ENCODE measurements at places on chromosomes 5 and 9. TPM values are rescaled to one million over a fixed set of nuclear protein-coding genes. Genes with fewer than 3 reads are reported as not detected.

C9orf72 gene
- total RNA-seq, result 14.8 TPM

FCHO2 gene
- 14.8 TPM for total RNA-seq

NTRK2 gene
- 1.1 TPM for total RNA-seq

PCDHGA11 gene
- total RNA-seq, result 1.3 TPM

SETX gene
- 22.3 TPM for total RNA-seq

SLC6A3 gene
- total RNA-seq, result not detected

C5orf34 gene
- total RNA-seq, result not detected

GGTA1 gene
- total RNA-seq, result 3.9 TPM

- no peaks in the 10 kb centered on the region for H3K4me1 ChIP-seq
- no peak for DNase-seq
- H3K27me3 ChIP-seq, result no peaks in the 10 kb centered on the region
- no peak overlapping the region for H3K4me3 ChIP-seq
- H3K36me3 ChIP-seq, result no peaks in the 10 kb centered on the region
- H3K27ac ChIP-seq, result no peak overlapping the region
Observed at GRCh38 chr9:122453677-122454135, 24.0 kb downstream of the OR1J1 start.

DNA sequence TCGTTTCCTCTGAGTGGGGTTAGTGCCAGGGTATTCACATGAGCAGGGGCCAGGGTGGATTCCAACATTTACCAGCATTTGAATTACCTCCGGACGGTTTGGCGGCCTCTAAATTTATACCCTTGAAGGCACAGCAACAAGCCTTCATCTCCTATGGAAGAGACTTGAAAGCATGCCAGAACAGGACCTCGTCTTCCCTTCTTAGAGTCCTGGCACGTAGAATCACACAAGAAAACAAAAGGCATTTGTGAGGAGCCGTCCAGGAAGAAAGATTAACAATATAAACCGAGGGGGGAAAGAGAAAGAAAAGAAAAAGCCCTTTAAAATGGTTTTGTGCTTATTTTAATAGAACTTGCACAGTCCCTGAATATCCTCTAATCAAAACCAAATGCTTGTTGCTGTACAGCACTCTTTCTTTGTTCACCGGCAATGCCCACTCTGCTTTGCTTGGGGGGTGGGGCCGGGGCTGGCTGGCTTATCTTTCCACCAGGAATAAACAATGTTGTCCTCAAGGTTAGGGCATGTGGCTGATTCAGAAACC lies 575.8 kb upstream of the ZNF462 start:
- H3K27me3 ChIP-seq, result no peaks in the 10 kb centered on the region
- H3K36me3 ChIP-seq, result no peaks in the 10 kb centered on the region
- no peaks in the 10 kb centered on the region for H3K4me1 ChIP-seq
- DNase-seq, result no peak
- H3K27ac ChIP-seq, result no peak overlapping the region
- peak overlapping the region; percentile 17 for H3K4me3 ChIP-seq

DNA sequence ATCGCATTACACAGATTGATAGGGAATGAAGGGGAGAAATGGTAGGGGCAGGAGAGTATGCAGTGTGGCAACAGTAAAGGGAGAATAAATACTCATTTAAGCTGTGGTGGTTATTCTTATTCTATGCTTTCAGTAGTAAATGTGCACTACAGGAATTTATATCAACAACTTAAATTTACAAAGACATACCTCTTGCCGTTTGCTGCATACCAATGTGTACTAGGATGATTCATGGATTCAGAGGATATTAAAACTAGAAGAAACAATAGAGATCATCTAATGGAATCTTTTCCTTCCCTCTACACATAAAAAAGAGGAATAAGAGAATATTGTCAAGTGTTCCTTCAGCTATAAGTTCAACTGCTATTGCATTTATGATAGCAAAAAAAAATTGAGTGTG lies 103.3 kb upstream of the RASA1 start:
- no peak overlapping the region for H3K27ac ChIP-seq
- H3K4me3 ChIP-seq, result no peak overlapping the region
- no peak for DNase-seq
- H3K27me3 ChIP-seq, result no peaks in the 10 kb centered on the region

DNA sequence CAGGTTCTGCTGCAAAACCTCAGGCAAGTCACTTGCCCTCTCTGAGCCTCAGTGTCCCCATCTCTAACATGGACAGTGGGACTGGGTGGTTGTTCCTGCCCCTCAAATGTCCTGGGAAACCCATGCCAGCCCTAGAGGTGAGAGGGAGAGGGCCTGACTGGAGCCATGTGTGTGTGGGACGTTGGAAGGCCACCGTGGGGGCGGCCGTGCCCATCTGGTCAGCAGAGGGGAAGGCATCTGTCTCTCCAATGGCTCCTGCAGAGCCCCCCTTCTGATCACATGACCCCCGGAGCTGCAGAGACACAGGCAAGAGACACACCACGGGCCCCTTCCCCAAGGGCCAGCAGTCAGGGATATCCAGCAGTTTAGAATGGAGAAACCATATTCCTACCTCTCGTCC lies 1.7 kb downstream of the DNM1 start:
- no peaks in the 10 kb centered on the region for H3K36me3 ChIP-seq
- H3K27ac ChIP-seq, result no peak overlapping the region
- H3K27me3 ChIP-seq, result peaks cover 8% of the 10 kb centered on the region

DNA sequence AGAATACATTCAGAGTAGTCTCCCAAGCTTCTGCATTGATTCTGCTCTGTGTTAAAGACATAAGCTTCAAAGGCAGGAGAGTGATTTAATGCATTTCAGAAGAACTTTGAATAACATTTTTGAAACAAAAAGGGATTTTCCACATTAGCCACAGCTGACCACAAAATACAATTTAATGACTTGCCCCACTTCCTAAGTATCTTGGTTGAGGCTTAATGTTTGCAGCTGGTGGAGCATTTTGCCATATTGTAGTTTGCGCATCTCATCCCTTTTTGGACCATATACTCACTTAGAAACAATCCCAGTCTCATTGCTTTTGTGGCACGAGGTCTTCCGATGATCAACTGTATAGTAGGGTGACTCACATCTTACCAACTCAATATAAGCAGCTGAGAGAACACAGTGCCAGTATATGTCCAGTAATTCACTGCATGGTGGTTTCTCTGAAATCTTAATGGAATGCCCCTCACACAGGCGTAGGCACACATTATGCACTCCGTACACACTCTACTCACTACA lies 455.8 kb upstream of the PTGER4 start:
- no peak overlapping the region for H3K27ac ChIP-seq
- no peaks in the 10 kb centered on the region for H3K36me3 ChIP-seq

- H3K27me3 ChIP-seq, result no peaks in the 10 kb centered on the region
- no peak overlapping the region for H3K27ac ChIP-seq
- no peaks in the 10 kb centered on the region for H3K36me3 ChIP-seq
- no peak for DNase-seq
- no peak overlapping the region for H3K4me3 ChIP-seq
Observed at GRCh38 chr9:132012704-132013357, 66.8 kb downstream of the MED27 start.

DNA sequence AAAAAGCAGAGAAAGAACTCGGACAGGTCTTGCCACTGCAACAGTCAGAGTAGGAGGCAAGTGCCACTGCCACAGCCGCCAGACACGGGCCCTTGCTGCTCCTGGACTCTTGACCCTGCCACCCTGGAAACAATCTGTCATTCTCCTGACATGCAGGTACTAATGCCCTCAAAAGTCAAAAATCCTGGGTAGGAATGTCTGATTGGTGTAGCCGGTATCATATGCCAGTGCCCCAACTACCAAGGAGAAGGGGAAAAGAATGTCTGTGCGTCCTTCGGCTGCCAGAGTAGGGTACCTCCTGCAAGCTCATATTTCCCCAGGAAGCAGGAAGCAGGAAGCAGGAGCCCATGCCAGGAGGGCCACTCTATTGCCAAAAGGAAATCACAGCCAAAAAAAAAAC lies 30.5 kb upstream of the F2RL1 start:
- no peaks in the 10 kb centered on the region for H3K27me3 ChIP-seq
- H3K4me3 ChIP-seq, result no peak overlapping the region
- H3K36me3 ChIP-seq, result no peaks in the 10 kb centered on the region
- no peak overlapping the region for H3K27ac ChIP-seq
- H3K4me1 ChIP-seq, result peaks cover 4% of the 10 kb centered on the region

DNA sequence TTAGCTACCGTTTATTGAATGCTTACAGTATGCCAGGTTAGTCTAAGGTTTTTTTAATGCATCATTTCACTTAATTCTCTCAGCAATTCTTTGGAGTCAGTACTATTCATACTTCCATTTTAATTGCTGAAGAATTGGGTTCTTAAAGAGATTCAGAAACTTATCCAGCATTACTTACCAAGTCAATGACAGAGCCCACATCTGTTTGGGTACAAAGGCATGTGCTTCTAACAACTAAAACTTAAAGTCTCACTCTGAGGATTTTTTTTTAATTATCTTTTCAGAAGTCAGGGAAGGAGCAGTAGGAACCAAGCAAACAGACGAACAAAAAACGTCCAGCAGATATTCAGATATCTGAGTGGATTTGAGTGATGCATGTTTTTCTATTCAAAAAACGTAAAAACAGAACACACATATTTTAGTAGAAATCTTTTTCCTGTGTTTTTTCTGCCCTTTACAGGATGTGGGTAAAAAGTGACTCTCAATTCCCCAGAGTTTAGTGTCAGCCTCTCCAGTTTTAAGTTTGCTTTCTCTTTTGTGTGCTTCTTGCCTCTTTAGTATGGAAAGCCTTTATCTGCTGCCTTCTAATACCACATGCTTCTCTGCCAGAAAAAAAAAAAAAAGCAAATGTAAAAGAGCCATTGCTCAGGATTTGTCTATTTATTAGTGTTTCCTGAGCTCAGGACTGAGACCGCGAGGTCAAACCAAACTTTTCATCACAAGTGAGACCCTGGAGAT lies 118.0 kb downstream of the PRKACG start:
- no peaks in the 10 kb centered on the region for H3K27me3 ChIP-seq
- peaks cover 2% of the 10 kb centered on the region for H3K4me1 ChIP-seq

GRCh38 chr5:150024346-150024984 lies 23.9 kb downstream of the HMGXB3 start:
- H3K4me3 ChIP-seq, result no peak overlapping the region
- no peaks in the 10 kb centered on the region for H3K36me3 ChIP-seq
- no peak for DNase-seq
- peak overlapping the region; percentile 80 for H3K27ac ChIP-seq

- peaks cover 15% of the 10 kb centered on the region for H3K36me3 ChIP-seq
- DNase-seq, result no peak
- H3K27me3 ChIP-seq, result no peaks in the 10 kb centered on the region
- peaks cover 81% of the 10 kb centered on the region for H3K4me1 ChIP-seq
- peak overlapping the region; percentile 89 for H3K27ac ChIP-seq
Observed at GRCh38 chr5:88819301-88819999, 63.5 kb downstream of the MEF2C start.

- peak; percentile 33 for DNase-seq
- no peak overlapping the region for H3K4me3 ChIP-seq
- H3K36me3 ChIP-seq, result peaks cover 33% of the 10 kb centered on the region
Observed at GRCh38 chr5:95471487-95471886, 80.3 kb downstream of the FAM81B start.

DNA sequence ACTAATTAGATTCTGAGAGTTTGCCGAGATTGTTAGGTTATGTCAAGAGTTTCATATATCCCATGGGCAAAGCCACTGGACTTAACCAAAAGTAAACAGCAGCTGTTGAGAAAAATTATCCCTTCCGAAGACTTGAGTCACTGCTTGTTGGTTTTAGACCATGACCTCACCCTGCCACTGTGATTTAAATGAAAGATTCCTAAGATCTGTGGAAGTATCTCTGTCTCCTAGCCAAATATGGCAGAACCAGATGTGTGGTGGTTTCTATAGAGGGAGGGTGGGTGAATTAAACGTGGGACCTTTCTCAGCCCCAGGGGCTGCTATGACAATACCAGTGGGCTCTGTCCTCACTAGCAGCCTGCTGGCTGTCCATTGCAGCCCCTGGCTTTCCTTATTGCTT lies 19.3 kb downstream of the DMRT3 start:
- H3K4me3 ChIP-seq, result no peak overlapping the region
- H3K27ac ChIP-seq, result peak overlapping the region; percentile 58
- no peaks in the 10 kb centered on the region for H3K36me3 ChIP-seq

GRCh38 chr9:3200331-3200774 lies 325.4 kb downstream of the RFX3 start:
- no peak for DNase-seq
- H3K27ac ChIP-seq, result no peak overlapping the region
- no peaks in the 10 kb centered on the region for H3K36me3 ChIP-seq
- no peak overlapping the region for H3K4me3 ChIP-seq
- no peaks in the 10 kb centered on the region for H3K4me1 ChIP-seq

DNA sequence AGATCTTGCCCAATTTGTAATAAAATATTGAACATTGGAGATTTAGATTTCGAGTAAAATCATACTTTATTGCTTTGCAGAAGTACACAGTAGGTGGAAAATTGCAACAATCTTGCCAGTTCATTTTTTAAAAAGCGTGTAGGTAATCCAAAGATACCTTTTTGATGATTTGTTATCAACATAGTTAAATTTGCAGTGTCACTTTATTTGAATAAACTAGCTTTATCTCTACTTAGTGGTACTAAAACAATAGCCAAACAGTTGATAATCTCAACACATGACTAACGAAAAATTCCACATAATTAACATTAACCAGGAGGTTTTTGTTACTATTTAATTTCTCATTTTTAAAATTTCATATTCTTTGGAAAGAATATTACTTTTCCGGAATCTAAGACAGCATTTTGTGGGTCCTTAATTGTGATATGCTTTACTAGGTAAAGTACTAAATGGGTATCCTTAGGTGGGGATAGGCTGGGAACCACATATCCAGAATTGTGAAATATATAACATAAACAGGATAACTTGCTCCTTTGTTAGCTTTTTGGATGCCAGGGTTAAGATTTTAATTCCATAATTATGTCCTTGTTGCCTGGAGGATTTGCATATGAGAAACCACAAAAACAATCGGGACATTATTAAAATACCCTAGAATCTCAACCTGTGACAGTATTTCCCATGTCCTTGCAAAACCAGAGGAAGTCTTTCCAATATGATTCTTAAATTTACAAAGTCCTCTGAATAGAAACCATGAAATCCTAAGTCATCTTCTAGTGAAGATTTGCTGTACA lies 2.4 kb upstream of the CHD1 start:
- peak overlapping the region; percentile 93 for H3K4me3 ChIP-seq
- no peaks in the 10 kb centered on the region for H3K27me3 ChIP-seq
- no peak for DNase-seq
- H3K36me3 ChIP-seq, result no peaks in the 10 kb centered on the region
- peaks cover 65% of the 10 kb centered on the region for H3K4me1 ChIP-seq
- H3K27ac ChIP-seq, result peak overlapping the region; percentile 99

DNA sequence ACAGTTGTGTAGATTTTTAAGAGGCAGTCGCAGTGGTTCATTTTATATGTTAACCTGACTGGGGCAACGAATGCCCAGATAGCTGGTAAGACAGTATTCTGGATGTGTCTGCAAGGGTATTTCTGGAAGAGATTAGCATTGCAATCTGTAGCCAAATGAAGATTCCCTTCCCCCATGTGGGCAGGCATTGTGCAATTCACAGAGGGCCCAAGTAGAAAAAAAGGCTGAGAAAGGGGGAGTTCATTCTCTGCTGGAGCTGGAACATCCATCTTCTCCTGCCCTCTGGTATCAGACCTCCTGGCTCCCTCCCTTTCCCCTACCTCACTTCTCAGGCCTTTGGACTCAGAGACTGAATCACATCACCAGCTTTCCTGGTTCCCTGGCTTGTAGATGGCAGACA lies 70.6 kb downstream of the TENT4A start:
- no peak overlapping the region for H3K4me3 ChIP-seq
- no peaks in the 10 kb centered on the region for H3K4me1 ChIP-seq
- no peak overlapping the region for H3K27ac ChIP-seq
- DNase-seq, result no peak
- no peaks in the 10 kb centered on the region for H3K36me3 ChIP-seq
